ENCODE measurements at places on chromosomes 5 and 9.
A peak's percentile ranks its signal among the peaks of the same experiment; 100 is the strongest.

DNA sequence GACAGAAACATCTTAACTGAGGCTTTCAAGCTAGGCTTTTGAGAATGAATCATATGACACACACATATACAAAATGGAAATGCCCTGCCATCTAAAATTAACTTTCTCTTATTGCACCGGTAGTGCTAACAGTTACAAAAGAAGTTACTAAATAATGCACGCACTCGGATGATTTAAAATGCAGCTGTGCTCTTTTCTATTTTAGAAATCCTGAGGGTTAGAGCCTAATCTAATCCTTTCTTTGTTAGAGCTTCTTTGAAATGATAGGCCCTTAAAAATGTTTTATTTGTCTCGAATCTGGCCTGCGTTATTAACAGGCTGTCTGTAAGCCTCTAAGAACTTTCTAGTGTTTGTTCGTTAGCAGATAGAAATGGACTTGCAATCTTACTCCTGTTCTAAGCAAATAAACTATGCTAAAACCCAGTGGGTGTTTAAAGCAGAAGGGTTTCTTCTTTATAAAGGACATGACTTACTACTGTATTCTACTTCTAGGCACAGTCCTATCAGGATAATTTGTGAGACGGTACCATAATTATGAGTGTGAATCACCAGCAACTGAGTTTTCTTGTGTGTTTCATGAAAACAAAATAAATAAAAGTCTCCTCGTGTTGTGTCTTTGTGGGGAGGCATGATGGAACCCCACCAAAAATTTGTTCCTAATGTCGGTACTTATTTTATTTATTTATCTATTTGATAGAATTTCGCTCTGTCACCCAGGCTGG, 69.2 kb upstream of the MYO10 start:
- no peak for DNase-seq

DNA sequence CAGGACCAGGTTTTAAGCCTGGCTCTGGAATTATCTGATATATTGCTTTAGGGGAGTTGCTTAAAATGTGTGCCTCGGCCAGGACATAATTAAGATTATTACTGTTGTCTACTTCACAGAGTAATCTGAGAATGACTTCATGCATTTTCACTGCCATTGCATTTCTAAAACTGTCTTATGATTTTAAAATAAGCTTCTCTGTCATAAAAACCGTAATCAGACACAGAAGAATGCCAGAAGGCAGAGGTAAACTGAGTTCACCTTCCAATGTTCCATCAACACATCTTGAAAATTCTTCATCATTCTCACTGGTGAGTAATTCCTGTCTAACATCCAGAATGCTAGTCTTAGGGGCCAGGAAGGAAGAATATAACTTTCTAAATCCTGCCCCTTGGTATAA, 47.1 kb downstream of the ISOC1 start:
- no peak for DNase-seq

DNA sequence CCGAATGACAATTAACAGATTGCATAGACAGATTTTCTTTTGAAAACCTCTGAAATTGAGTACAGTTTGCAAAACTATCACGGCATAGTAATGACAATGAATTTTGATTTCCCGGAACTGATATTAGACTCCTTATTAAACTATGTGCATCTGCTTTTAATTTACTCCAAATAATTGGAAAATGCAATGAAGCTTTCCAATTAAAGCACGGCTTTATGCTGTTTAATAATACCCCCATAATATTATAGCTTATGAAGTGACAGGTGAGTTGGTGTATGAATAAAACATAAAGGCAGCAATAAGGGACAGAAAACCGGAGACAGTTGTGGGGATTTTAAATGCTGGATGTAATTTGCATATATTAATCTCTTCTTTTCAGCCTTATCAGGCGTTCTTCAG, 110.6 kb downstream of the MVB12B start:
- no peak for DNase-seq

DNA sequence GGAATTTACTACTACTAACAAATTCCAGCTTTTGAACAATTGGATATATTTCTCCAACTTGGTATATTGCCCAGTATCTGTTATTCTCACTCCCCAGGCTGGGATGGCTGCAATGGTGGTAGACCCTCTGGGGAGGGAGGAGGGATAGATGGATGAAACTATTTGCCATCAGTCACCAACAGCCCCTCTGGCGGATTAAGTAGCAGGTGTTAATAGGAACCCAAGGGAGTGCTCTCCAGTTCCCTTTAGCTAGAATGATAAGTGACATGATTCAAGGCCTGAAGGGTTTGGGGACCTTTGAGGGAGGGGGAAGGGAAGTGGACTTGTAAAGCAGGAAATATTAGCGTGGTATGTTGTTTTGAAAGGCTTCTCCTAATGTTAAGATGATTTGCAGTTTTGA, 824.0 kb upstream of the ARRDC3 start:
- DNase-seq: no peak

DNA sequence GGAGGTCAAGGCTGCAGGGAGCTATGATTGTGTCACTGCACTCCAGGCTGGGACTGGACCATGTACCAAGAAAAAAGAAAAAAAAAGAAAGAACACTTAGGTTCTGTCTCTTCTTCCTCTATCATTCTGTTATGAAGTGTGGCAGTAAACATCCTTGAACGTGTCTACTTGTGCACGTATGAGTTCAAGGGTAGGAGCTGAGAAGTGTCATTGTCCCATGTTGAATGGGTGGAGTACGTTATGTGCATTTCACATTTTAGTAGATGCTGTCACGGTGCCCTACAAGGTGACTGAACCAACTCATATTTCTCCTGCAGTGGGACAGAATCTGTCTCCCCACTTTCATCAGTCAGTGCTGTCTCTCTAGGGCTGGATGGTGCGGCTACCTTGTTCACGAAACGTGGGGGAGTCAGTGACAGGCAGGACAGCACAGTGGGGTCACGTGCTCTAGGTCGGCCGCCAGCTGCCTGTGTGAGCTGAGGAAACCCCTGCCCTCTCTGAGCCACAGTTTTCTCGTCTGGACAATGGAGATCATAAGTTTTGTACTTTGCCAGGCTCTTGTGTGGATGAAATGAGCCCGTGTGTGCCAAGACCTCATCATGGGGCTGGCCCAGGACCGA, 47.2 kb downstream of the GTF3C4 start:
- DNase-seq: no peak

GRCh38 chr9:130243015-130243881, 22.3 kb upstream of the HMCN2 start:
- peak; percentile 82 for DNase-seq

- no peak for DNase-seq
Measured at GRCh38 chr9:127557466-127557869, 54.6 kb upstream of the STXBP1 start.

DNA sequence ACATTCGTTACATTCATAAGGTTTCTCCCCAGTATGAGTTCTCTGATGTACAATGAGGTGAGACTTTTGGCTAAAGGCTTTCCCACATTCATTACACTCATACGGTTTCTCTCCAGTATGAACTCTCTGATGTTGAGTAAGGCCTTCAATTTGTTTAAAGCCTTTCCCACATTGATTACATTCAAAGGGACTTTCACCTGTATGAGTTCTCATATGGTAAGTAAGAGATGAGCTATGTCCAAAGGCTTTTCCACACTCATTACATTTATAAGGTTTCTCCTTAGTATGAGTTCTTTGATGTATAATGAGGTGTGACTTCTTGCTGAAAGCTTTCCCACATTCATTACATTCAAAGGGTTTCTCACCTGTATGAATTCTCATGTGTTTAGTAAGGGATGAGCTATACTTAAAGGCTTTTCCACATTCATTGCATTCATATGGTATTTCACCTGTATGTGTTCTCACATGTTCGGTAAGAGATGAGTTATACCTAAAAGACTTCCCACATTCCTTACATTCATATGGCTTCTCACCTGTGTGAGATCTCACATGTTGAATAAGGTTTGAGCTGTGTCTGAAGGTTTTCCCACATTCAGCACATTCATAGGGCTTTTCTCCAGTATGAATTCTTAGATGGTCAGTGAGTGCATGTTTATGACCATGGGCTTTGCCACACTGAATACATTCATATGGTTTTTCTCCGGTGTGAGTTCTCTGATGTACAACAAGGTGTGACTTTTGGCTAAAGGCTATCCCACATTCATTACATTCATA, 13.5 kb downstream of the ZFP37 start:
- no peak for DNase-seq

- DNase-seq: no peak
Measured at GRCh38 chr5:95374061-95374460, 17.1 kb upstream of the FAM81B start.

DNA sequence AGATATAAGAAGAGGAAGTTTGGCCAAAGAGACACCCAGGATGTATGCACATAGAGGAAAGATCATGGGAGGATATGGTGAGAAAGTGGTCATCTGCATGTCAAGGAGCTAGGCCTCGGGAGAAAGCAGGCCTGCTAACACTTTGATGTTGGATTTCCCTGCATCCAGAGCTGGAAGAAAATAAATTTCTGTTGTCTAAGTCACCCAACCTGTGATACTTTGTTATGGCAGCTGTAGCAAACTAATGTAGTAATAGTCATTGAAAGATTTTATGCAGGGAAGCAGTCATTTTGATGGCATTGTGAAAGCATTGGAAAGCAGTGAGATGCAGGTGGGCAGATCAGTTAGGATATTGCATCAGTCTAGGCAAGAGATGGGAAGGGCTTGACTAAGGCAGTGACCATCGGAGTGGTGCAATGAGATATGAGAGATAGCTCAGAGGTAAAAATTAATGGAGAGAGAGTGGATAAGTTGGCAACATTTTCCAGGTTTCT, 24.5 kb upstream of the FOCAD start:
- no peak for DNase-seq

- DNase-seq: peak; percentile 50
Measured at GRCh38 chr5:37197340-37198050, 51.7 kb downstream of the CPLANE1 start.

DNA sequence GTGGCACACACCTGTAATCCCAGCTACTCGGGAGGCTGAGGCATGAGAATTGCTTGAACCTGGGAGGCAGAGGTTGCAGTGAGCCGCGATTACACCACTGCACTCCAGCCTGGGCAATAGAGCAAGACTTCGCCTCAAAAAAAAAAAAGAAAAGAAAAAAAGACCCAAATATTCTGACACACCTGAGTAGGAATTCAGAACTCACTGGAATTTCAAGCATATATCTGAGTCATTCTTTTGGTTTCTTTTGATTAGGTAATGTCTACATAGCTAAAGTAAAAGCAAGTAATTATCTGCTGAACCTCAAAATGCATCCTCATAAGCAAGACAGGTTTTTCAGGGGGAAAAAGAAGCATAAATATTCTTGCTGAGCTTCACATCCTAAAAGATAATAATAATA, 35.9 kb downstream of the ANKRD31 start:
- no peak for DNase-seq

GRCh38 chr5:142661957-142662356, 23.9 kb downstream of the FGF1 start:
- DNase-seq: no peak

DNA sequence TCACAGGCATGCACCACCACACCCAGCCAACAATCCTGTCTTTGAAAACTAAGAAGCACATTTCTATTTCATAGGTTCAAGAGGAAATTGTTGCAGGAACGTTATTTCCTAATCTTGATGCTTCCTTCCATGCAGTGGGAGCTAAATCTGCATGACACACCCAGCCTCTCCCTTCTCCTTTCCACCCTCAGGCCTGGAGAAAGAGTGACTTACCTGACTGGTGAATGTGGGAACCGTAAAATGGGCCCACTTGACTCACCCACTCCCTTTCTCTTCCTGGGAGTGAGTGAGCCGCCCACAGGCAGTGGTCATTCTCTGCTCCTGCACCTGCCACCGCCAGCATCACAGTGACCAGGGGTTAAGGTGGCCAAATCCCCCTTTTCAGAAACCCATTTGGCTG, 78.2 kb downstream of the C9orf50 start:
- DNase-seq: no peak

GRCh38 chr5:174235221-174236011, 189.9 kb downstream of the NSG2 start:
- no peak for DNase-seq

GRCh38 chr9:20367855-20368254, 254.4 kb downstream of the MLLT3 start:
- no peak for DNase-seq

DNA sequence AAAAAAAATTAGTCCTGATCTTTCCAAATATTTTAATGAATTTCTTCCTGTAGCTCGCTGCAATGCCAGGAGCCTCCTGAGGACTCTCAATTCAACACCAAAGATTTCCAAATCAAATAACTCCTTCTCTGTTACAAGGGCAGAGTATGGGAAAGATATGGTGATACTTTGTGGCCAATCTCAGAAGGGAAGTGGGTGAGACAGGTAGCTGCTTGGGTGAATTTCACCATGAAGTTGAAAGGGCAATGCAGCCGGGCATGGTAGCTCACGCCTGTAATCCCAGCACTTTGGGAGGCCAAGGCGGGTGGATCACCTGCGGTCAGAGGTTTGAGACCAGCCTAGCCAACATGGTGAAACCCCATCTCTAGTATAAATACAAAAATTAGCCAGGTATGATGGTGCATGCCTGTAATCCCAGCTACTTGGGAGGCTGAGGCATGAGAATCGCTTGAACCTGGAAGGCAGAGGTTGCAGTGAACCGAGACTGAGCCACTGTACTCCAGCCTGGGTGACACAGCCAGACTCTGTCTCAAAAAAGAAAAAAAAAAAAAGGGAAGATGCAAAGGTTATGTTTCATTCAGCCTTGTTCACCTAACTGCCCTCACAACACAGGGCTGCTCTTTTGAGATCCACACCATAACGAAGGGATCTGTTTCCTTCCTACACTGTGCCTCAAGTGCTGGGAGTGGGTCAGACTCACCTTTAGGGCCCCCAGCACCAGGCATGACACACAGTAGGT, 58.6 kb downstream of the PTPN3 start:
- no peak for DNase-seq

- DNase-seq: no peak
Measured at GRCh38 chr9:79221084-79221483, 350.7 kb upstream of the TLE4 start.

- peak; percentile 24 for DNase-seq
Measured at GRCh38 chr5:80399526-80400239, 8.2 kb upstream of the ZFYVE16 start.

DNA sequence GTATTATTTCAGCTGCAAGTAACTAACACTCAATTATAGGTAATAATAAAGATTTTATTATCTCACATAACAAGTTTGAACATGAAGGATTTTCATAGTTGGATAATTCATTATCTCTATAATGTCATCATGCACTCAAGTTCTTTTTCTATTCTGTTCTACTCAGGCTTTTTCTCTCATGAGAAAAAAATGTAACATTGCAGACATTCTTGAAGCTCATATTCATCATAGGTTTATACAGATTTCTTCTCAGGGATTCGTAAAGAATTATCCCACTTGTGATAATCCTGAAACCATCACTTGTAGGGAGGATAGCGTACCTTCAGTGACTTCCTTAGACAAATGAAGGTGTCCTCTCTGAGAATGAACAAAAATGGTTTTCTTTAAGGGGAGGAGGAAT, 150.3 kb downstream of the XRCC4 start:
- DNase-seq: no peak

DNA sequence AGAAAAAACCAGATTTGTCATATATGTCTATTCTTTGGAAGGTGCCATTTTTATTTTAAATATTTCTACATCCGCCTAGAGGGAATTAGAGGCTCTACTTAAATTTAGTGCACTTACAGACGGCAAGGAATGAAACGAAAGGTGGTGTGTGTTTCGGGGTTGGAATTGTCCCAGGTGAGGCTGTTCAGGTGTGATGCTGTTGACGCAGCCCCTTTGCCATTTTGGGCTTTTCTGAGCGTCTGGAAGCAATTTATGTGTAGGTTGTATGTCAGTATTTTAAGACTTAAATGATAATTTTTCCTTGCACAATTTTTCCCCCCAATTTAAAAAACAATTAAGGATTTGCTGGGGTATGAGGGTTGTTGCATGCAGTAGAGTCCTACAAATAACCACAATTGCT, 2.0 kb downstream of the TENT4A start:
- DNase-seq: no peak
